Stimulated activated CD8-positive, alpha-beta memory T cell treated with anti-CD3 and anti-CD28 coated beads, Interleukin-15, amount 100 ng/mL, for 1 hour (primary cell): ENCODE measurements at places on chromosomes 12 and 14.

GRCh38 chr14:88950069-88950468, 125.6 kb downstream of the TTC8 start:
- DNase-seq, result no peak

DNA sequence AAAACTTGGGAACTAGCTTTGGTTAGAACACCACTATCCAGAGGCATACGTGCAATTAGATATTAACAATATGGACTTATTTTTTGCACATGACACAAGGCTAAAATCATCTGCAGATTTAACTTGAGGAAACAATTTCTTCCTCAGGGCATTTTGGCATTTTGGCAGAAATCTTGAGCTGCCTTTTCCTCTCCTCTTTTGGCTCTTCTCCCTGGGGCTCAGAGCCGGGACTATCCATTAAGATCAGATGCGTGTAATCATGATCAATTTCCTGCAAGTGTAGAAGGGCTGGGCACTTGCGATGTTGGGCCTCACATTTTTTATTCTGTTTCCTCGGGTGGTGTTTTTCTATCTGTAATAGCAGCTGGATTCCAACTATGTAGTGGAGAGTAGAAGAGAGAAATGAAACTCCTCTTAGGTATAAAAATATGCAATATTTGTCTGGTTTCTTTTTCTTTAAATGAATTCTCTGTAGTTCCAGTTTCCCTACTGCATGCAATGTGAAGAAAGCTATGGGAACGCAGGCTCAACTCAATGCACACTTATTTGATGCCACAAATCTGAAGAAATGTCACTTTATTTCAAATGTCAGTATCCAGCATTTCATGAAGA, 1010.8 kb downstream of the FLRT2 start:
- DNase-seq, result no peak

GRCh38 chr12:18139254-18139653, 49.3 kb upstream of the RERGL start:
- DNase-seq, result no peak

DNA sequence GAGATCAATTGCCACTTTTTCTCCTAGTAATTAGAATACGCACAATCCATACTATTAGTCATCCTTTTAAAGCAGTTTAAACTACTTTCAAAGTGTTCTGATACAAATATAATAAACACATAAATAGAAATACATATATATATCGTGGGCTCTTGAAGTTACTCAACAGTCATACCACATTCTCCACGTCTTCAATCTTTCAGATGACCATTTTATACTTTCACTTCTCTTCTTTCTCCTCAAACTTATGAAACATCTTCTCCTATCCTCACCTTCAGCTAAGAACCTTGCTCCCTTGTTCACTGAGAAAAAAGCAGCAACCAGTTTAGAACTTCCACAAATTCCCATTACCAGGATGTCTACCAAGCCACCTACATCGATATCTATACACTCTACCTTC, 19.2 kb downstream of the CEP290 start:
- no peak for DNase-seq

- DNase-seq, result no peak
Observed at GRCh38 chr14:94659901-94660300, 47.7 kb downstream of the SERPINA3 start.

DNA sequence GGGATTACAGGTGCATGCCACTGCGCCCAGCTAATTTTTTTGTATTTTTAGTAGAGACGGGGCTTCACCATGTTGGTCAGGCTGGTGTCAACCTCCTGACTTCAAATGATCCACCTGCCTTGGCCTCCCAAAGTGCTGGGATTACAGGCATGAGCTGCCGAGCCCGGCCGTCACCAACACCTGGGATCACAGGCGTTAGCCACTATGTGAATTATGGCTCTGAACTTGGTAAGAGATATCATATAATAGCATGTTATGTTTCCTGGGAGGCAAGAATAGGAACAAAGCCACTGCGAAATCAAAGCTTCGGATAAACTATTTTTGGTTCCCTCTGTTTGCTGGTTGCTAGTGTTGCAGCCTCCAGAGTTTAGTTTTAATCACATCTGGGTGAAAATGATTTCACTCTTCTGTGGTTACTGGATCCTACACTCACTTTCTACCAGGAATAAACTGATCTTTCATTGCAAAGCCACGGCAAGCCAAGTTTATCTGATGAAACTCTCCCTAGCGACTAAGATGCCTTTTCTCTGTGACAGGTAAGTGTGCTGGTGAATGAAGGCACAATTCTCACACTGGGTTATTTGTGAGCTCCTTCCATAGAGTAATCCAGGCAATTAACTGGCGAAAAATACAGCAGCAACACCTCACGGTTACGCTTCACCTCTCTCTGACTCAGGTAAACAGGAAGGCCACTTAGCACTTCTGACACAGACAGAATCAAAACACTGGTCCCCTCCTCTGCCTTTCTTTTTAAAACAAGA, 16.7 kb downstream of the SNRNP35 start:
- DNase-seq, result no peak

- no peak for DNase-seq
Observed at GRCh38 chr12:81416571-81416970, 338.7 kb downstream of the ACSS3 start.

GRCh38 chr14:80164991-80165721, 46.1 kb downstream of the DIO2 start:
- no peak for DNase-seq

GRCh38 chr12:58443981-58444371, 476.3 kb downstream of the LRIG3 start:
- no peak for DNase-seq

- DNase-seq, result no peak
Observed at GRCh38 chr14:53538316-53538881, 385.3 kb upstream of the DDHD1 start.

DNA sequence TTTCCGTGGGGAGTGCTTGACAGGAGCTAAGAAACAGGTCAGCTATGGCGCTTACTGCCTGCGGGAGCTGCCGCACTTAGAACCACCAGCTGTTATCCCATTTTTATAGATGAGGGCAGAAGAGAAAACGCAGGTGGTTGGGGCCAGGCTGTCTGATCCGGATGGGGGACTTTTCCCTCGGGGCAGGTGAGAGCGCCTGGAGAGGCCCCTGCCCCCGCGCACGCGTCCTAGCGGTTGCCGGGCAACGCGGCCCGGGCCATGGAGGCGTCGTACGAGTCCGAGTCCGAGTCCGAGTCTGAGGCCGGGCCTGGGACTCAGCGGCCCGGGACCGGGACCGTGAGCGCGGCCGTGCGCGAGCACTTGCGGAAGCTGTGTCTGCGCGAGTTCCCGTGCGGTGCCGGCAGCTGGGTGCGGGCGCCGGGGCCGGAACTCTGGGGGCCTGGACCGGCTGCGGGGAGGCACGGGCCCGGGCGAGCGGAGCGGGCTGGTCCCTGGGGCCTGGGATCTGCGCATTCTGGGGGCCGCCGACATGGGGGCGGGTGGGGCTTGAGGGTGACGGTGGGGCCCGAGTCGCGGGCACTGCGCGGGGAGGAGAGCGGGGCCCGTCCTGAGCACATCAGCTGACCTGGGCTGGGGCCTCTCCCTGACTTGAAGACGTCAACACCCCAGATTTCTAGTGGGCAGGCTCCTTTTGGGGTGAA, at the start of gene LRRC43:
Gene LRRC43, plus strand, starts transcription at position 237 of the 701 bp plus-strand sequence. Its CDS starts 22 bp downstream, at position 259.
- DNase-seq, result no peak

DNA sequence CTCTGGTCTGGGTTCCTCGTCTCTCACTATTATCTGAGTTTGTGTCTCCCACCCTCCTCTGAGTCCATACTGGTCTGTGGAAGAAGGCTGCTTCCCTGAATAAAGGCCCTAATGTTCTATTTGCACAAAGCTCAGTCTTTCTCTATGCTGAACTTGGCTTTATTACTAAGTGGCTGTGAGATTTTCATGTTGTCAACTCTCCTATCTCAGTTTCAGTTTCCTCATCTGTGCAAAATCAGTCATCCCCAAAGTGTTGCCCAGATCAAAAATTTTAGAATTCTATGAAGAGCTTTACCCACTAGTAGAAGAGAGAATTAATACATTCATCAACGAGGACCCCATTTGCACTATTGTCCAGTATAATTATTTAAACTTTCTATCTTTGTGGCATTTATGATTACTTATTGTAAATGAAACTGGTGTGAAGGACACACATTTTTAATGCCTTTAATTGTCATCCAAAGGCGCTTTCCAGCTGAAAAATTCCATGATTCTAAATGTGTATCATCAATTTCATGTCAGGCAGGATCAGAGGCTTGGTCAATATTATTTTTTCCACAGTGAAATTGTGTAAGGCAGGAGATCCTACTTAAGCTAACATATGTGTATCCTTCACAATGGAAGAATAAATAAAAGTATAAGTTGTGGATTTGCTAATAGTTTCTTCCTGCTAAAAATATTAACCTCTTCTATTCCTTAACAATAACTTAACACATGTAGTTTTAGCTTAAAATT, 79.1 kb upstream of the EEA1 start:
- DNase-seq, result no peak

DNA sequence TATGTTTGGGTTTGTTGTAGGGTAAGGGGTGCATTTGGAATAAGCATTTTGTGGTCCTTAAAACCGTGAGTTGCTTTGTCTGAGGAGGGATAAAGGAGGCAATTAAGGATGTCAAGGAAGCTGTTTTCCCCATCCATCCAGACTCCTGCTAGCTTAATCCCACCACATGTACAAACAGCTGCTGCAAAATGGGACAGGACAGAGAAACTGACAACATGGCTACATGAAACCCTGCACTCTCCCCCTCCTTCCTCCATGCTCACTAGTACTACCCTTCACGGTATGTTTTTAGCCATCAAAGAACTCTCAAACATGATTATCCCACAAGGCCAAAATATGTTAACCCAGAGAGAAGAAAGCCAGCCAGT, 20.6 kb downstream of the ST8SIA1 start:
- DNase-seq, result no peak

DNA sequence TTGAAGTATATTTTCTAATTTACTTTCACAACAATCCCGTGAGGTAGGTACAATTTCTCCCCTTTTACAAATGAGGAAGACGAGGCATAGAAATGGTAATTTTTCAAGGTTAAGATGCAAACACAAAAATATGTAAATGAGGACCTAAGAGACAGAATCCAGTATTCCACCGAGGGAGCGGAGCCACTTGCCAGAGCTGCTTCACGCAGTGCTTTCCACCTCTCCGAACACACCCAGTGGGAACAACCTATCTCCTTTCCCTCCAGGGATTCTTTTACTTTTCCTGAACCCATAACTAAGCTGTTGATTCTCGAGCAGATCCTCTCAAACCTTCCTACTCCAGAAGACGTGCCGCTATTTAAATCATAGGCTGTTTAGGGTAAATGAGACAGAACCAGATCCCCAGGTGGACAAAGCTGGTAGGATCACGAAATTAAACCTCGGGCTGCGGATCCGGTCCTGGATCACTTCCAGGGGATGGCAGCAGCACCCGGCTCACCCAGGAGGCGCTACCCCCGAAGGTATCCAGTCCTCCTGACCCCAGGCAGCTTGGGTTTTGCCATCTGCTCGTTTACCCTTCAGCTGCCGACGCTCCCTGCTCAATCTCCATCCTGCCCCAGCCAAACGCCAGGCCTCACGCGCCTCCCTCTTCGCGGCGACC, 1.5 kb downstream of the DDHD1 start:
- DNase-seq, result no peak

DNA sequence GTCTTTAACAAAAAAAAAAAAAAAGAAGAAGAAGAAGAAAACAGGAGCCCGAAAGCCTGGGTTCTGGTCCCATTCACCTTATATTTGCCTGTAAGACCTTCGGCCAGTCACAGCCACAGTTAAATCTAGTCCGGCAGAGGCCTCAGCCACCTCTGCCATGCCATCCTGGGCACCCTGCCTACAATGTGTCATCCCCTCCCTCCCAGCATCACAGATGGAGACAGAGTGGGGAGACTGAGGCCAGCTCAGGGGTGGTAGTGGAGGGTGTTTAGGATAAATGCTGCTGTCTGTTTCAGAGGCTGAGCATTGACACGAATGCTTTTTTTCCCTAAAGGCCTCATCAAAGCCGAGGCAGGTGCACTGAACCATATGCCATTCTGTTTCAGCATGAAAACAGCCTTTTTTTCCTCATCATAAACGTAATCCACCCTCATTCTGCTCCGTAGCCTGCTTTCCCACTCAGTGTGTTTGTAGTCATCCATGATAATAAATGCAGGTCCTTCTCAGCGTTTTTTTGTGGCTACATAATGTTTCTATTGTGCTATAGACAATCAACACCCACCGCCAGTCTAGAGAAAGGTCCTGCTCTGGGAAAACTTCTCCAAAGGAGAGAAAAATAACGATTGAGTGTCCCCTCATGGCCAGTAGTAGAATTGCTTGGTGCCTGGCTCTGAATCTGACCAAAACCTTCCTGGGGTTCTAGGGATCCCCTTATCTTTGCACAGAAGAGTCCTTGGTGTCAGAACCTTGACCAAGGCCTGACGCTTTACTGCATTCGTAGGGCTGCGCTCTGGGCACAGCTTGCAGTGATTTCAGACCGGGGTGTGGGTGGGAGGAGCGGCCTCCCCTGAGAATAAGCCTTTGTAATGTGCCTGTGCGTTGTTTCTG, 41.1 kb upstream of the TSPAN9 start:
- DNase-seq, result no peak

GRCh38 chr12:122094735-122095631, 16.4 kb downstream of the MLXIP start:
- no peak for DNase-seq

DNA sequence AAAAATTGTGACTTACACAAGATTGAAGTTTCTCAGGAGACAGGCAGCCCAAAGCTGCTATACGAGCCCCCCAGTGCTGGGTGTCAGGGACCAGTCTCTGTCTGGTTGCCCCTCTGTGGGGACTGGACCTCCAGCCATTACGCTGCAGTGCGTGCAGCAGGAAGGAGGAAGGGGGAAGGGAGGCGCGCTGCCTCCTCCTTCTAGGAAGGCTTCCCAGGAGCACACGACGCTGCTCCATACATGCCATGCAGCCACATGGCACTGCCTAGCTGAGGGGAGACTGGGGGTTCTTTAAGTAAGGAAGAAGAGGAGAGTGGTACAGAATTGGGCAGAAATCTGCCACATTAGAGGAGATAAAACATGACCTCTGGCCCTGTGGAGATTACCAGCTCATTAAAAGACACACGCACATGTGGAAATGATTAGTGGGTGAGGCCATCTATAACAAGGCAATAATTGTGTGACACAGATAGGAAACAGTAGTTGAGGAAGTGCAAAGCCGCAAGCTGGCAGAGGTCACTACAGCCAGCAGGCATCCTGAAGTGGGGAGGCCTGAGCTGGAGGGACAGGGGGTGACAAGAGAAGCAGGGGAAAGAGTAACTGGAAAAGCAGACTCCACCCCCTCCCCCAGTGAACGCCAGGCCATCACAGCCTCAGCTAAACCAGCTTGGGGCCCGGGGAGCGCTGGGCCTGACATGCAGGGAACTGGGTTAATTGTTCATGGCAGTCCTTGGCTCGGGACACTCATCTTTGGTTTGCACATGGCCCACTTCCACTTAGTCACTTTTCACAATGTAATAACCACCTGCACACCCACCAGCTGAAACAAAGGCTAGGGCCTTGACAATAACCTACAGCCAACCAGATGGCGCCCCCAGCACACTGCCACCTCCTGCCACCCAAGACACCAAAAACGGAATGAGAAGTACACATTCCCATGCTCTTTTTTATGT, 39.6 kb downstream of the CCDC88C start:
- DNase-seq, result no peak

- no peak for DNase-seq
Observed at GRCh38 chr12:15196221-15196620, 25.0 kb downstream of the RERG start.
